Stimulated activated CD4-positive, alpha-beta T cell treated with anti-CD3 and anti-CD28 coated beads, Interleukin-15, amount 100 ng/mL, for 1 hour (primary cell): ENCODE measurements at places on chromosomes 2 and 18.

DNA sequence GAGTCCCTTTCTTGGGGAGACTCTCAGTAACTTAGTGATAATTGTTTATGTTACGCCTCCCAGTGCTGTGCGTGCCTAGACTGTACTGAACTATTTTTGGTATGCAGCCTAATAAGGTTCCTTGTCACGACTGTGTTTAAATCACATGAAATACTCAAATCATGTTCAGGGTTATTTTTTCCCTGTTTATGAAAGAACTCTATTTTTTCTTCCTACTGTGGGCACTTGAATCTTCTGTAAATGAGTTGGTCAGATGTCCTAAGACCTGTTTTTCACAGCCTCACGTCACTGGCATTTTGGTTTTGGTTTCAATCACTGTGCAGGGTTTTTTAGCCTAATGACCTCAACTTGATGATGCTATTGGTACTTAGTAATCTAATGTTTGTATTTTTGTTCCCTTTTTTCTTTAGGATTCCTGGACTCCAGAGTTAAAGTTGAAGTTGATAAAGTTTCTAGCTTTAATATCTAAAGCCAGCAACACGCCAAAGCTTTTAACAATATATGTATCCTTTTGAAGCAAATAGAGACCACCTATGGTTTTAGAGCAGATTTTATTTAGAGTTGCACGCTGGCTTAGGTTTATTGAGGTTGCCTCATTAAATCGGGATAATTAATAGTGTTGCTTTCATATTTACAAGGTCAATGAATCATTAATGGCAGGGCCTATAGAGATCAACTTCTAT lies 24.0 kb downstream of the ARMC9 start:
- no peak for DNase-seq

GRCh38 chr2:150477347-150477746 lies 10.1 kb downstream of the RND3 start:
- no peak for DNase-seq

DNA sequence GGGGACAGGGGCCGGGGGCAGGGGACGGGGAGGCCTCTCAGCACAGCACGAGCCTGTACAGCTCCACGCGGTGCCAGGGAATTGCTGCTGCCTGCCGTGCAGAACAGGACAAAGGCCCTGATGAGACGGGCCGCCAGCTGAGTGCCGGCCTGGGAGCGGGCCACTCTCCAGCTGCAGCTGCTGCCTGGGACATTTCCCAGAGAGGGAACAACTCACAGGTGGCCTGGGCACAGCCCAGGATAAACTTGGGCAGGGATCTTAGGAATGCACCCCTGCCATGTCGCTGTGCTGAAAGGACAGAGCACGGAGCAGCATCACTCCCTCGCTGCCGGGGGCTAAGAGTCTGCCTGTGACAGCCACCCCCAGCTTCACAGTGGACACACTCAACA lies 38.8 kb downstream of the CENPO start:
- DNase-seq, result no peak

DNA sequence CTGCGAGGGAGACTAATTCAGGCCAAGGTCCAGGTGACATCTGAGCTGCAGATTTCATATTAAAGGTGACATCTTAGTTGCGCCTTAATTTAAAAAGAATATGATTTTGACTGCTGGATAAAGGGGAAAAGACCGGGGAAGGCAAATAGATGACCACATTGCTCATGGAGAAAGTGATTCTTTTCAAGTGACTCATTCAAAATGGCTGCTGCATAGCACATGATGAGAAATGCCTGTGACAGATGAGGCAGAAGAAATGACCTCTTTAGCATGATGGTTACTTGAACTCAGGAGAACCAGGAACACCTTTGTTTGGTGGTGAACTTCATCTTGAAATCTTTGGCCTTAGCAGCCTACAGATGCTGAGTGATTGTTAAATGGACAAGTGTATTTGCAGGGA lies 385.8 kb upstream of the TRIB2 start:
- no peak for DNase-seq

- DNase-seq, result no peak
Measured at GRCh38 chr18:61892683-61893308, at the start of gene RNF152. TSS of gene RNF152 (minus strand) at chr18:61893007. CDS start at chr18:61816463, 76,544 bp downstream.
